ENCODE measurements at places on chromosomes 11 and 22.
A peak's percentile ranks its signal among the peaks of the same experiment; 100 is the strongest.

DNA sequence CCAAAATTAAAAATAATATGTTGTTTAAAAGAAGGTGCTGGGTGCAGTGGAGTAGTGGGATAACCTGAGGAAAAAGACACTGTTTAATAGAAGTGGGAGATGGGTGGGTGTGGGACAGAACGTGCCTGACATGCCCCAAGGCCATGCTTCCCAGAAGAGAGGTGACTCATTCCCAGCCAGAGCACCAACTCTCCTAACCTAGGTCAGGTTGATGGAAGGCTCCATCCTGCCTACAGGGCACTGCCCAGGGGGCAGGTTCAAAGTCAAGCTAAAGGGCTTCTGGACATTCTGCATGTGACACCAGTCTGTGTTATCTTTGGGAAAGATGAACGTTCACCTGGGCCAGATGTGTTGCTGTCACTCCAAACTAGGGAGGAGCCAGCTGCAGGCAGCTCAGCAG, 453.1 kb downstream of the SOX6 start:
- DNase-seq: no peak

GRCh38 chr11:66910016-66910415, 48.2 kb downstream of the PC start:
- no peak for DNase-seq

DNA sequence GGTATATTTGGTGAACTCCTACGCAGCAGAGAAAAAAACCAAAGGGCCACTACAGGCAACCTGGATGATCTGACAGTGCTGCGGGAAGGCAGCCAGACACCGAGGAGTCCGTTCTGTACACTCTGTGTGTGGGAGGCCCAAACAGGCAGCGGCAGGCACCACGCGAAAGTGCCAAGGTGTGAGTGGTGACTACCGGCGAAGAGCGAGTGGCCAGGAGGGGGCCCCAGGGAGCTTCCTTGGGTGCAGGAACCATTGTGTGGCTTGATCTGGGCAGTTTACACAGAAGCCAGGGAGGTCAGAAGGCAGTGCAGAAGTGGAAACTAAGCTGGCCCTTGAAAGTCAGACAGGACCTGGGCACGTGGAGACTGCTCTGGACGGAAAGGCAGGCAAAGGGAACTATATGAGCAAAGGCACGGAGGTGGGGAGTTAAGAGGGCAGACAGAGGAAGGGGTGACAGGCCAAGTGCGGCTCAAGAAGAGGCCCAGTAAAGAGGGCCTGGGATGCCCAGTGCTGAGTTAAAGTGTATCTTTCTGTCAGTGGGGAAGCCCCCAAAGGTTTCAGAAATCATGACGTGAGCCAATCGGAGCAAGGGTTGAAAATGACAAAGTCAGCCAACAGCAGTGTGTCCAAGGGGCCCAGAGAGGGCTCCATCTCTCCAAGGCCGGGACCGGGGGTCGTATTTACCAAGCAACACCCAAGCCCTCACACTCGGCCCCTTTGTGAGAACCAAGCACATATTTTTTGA, 10.6 kb downstream of the TMEM184B start:
- peak; percentile 87 for DNase-seq

GRCh38 chr11:121059605-121060004, 35.7 kb downstream of the TBCEL start:
- DNase-seq: no peak
